ENCODE measurements at places on chromosomes 6 and 20.

GRCh38 chr6:159908535-159908934 lies 17.7 kb downstream of the MAS1 start:
- DNase-seq: peak; percentile 11

GRCh38 chr6:147782302-147782701 lies 273.8 kb downstream of the SAMD5 start:
- peak; percentile 96 for DNase-seq

- no peak for DNase-seq
These were observed 251.7 kb downstream of the ALDH8A1 start for GRCh38 chr6:134698228-134698627.

- DNase-seq: no peak
These were observed 537.4 kb upstream of the BTBD3 start for GRCh38 chr20:11380283-11380682.

DNA sequence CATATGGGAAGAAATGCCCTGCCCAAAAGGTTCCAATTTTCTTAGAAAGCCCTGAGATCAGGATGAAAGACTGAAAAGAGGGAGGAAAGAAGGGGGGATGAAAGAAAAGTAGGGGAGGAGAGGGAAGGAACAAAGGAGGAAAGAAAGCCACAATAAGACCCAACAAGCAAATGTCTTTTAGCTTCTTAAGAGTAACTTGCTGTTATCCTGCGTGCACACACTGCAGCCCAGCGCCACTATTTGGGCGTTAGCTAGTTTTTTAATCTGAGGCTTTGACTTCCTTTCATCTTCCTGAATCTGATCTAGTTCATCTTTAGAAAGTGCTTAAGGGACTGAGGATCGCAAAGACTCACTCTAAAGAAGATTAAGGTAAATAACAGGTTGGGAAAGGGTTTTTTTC lies 77.4 kb upstream of the HDDC2 start:
- no peak for DNase-seq

DNA sequence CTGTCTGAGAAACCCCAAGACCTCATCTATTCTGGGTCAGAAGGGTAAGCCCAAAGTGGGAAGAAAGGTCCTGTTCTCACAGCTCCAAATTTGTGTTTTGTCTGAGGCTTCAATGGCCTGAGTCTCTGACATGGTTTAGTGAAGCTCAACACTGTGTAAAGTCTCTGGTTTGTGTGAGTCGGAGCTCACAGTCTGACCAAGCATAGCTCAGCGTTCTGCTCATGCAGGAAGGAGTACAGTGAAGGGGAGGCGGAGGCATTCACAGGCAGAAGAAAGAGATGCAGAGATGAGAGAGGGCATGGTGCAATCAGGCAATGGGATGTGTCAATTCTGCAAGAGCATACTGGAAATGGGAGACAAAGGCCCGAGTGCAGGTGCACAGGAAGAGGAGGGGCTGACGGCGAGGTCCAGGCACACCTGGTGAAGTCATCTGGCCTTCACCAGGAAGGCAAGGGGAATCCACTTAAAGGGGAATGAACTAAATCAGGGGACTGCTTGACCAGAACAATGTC lies 463.0 kb upstream of the AGPAT4 start:
- peak; percentile 57 for DNase-seq

DNA sequence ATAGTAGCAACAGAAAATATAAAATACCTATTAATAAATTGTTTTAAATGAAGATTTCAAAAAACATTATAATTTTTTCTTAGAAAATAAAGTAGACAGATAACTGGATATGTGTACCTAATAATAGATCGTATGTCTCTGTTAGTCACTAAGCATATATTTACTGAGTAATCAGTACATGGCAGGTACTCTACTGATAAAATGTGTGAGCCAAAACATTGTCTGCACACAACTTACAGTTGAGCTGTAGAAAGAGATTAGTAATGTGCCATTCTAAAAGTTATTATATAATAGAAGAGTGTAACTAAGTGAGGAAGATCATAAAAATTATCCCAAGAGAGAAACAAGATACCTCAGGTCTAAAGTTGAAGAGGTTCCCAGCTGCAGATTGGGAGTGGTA lies 929.9 kb upstream of the EPHA7 start:
- no peak for DNase-seq

- peak; percentile 98 for DNase-seq
These were observed 306.8 kb downstream of the FOXC1 start for GRCh38 chr6:1916334-1917070.

DNA sequence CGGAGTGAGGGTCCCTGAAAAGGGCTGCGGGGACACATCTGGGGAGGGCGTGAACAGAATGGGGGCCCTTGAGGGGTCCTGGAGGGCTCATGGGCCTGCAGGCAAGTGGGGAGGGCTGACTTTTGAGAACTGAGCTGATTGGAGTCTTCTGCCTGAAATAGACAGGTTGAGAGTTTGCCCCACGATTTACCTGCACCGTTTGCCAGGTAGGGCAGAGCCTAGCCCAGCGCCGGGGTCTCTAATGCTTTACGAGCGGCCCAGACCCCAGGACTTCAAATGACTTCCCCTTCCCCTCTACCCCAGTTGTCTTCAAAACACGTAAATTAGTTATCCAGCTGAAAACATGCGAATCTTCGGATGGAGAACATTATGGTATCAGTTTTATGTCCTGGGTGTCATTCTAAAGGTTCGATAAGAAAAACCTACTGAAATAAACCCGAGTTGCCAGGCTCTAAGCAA lies 1.3 kb downstream of the PLCB1 start:
- no peak for DNase-seq

DNA sequence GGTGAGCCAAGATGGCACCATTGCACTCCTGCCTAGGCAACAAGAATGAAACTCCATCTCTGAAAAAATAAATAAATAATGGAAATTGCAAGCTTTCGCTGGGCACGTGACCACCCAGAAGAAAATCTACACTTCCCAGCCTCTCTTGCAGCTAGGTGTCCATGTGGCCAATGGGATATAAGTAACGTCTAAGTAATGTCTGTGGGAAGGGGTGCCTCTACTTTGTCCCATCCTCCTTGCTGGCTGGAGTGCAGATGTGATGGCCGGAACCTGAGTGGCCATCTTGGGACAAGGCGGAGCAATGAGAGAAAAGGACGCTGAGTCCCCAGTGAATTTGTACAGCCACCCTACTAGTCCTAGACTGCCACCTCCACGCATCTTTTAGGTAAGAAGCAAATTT lies 99.8 kb upstream of the PTPN1 start:
- no peak for DNase-seq

DNA sequence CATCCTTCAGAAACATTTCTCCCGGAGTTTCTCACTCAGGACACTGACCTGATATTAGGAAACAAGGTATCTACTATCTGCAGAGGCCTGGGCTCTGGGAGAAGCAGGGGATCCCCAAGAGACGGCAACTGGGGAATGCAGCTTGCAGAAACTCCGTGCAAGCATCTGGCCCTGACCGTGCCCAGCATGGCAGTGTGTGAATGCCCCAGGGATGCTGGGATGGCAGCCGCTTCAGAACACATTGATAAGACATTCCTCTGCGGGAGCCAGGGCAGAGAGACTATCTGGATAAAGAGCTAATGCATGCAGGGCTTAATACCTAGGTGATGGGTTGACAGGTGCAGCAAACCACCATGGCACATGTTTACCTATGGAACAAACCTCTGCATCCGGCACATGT lies 55.4 kb downstream of the NFATC2 start:
- no peak for DNase-seq

DNA sequence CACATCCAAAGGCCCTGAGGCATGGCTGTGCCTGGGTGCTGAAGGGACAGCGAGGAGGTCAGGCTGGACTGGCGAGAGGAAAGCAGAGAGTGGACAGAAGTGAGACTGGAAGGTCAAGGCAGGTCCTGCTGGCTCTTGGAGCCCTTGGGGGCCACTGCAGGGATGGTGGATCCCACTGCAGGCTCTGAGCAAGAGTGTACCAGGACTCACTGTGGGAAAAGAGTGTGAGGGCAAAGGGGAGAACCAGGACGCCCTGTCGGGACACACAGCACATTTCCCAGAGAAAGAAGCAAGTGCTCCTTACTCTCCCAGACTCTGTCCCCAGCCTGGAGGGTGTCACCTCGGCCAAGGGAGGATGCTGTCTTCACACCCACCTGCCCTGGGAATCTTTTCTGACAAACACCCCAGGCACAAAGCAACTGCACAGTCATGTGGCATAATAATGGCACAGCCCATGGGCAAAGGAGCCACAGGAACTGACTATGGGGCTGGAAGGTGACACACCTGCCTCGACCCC lies 172.3 kb upstream of the CST7 start:
- no peak for DNase-seq

DNA sequence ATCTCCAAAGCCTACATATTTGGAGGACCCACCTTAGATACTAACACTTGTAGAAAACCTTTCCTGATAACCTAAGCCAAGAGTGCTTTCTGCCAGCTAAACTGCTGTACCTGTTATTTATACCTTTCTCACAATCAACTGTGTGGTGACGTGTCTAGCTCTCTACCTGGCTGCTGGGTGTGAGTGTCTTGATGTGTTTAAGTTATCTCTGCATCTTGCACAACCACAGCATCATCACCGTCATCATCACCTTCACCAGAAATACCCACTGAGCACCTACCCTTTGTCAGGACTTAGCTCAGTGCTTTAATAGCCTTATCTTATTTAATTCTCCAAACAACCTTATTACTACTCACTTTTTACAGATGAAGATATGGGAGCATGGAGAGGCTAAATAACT lies 431.3 kb downstream of the MAFB start:
- no peak for DNase-seq

GRCh38 chr6:140897349-140897748 lies 1235.4 kb upstream of the GJE1 start:
- DNase-seq: no peak

DNA sequence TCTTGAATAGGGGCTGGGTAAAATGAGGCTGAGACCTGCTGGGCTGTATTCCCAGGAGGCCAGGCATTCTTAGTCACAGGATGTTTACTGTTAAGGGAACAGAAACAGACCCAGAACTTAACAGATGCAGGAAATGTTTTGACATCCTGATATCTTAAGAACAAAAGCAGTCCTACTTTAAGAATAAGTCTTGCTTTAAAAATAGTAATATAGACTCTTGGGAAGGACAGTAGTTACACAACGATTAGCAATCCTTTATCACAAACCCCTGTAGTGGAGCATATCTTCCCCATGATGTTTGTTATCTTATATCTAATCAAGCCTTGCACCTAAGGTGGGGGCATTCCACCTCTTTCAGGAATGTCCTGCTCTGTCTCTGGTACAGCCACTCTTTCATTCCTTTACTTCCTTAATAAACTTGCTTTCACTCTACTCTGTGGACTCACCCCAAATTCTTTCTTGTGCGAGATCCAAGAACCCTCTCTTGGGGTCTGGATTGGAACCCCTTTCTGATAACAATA lies 493.7 kb upstream of the SULF2 start:
- DNase-seq: no peak

- DNase-seq: no peak
These were observed 125.7 kb upstream of the SSTR4 start for GRCh38 chr20:22909436-22909835.
